ENCODE measurements at places on chromosomes 1 and 21. TPM values are rescaled to one million over a fixed set of nuclear protein-coding genes. Genes with fewer than 3 reads are reported as not detected.

GRCh38 chr1:55825461-55825860 is 610.3 kb upstream of the USP24 start:
- DNase-seq: no peak

DNA sequence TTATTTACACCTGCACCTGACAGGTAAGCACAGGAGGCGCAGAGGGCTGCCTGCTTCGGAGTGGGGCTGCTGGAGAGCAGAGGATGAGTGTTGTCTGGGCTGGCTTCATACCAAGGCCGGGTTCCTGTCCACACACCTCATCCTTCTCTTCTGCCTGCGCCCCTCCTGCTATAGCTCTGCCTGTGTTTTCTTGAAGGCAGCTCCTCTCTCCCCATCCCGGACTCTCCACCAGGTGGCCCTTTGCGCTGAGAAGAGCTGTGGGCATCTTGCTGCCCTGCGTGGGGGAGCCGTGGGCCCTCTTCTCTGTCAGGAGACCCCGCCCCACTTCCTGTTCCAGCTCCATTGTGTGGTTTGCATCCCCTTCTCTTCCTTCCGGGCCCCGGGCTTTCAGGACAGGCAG is 35.0 kb downstream of the ARHGEF10L start:
- DNase-seq: no peak

The MRAP gene
- total RNA-seq: not detected

The RNF220 gene
- total RNA-seq: 58.4 TPM

The MXRA8 gene
- total RNA-seq: 154 TPM

GRCh38 chr1:184163674-184164465 is 112.3 kb downstream of the TSEN15 start:
- no peak for DNase-seq

The GPR37L1 gene
- not detected for total RNA-seq

DNA sequence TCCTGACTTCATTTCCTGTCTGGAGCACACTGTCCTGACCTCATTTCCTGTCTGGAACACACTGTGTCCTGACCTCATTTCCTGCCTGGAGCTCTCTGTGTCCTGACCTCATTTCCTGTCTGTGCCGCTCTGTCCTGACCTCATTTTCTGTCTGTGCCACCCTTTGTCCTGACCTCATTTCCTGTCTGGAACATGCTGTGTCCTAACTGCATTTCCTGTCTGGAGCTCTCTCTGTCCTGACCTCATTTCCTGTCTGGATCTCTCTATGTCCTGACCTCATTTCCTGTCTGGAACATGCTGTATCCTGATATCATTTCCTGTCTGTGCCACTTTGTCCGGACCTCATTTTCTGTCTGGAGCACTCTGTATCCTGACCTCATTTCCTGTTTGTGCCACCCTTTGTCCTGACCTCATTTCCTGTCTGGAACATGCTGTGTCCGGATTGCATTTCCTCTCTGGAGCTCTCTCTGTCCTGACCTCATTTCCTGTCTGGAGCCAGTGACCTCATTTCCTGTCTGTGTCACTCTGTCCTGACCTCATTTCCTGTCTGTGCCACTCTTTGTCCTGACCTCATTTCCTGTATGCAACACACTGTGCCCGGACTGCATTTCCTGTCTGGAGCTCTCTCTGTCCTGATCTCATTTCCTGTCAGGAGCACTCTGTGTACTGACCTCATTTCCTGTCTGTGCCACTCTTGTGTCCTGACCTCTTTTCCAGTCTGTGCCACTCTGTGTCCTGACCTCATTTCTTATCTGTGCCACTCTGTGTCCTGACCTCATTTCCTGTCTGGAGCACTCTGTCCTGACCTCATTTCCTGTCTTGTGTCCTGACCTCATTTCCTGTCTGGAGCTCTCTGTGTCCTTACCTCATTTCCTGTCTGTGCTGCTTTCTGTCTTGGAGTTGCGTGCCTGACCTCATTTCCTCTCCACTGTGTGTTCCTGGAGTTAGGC is 27.6 kb downstream of the SKI start:
- DNase-seq: no peak

- no peak for DNase-seq
These were observed 118.1 kb downstream of the RUNX1 start for GRCh38 chr21:34930971-34931370.

The CDC20 gene
- 14.5 TPM for total RNA-seq

DNA sequence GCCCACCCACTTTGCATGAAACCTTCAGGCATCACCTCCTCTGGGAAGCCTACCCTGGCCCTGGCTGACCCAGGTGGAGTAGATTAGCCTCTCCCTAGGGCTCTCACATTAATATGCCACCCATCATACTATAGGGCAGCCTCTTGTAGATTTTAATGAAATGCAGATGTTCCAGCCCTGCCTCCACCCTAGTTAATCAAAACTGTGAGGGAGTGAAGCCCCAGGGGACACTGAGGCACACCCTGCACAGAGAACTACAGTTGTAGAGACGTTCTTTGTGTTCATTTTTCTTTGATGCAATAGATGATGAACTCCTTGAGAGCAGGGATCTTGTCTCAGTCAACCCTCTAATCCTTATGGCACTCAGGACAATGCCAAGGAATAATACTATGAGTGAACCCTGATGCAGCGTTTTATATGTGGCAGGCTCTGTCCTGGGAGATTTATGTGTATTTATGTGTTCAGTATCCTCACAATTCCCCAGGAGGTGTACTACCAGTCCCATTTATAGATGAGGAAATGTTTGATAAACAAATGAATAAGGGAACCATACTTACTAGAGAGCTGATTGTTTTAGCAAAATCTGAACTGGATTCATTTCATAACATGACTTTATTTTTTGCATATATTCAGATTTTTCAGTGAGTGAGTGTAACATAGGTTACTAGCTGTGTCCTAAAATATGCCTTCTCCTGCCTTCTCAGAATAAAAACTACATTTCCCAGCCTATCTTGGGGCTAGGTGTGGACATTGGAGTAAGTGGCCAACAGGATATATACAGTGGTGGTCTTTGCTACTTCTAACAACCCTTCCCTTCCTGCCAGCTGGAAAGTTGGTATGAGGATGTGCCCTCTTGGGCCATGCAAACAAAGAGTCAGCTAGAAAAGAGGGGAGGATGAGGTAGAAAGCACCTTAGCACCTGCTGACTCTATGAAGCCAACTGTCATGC is 23.5 kb upstream of the PRELP start:
- no peak for DNase-seq

The TSACC gene
- total RNA-seq: not detected

The NRDC gene
- 122 TPM for total RNA-seq

The WASF2 gene
- total RNA-seq: 128 TPM

The TCHH gene
- total RNA-seq: not detected

The KRTAP7-1 gene
- total RNA-seq: not detected

GRCh38 chr1:239802275-239802674 is 289.4 kb upstream of the FMN2 start:
- DNase-seq: no peak

The ZSCAN20 gene
- 4.4 TPM for total RNA-seq

DNA sequence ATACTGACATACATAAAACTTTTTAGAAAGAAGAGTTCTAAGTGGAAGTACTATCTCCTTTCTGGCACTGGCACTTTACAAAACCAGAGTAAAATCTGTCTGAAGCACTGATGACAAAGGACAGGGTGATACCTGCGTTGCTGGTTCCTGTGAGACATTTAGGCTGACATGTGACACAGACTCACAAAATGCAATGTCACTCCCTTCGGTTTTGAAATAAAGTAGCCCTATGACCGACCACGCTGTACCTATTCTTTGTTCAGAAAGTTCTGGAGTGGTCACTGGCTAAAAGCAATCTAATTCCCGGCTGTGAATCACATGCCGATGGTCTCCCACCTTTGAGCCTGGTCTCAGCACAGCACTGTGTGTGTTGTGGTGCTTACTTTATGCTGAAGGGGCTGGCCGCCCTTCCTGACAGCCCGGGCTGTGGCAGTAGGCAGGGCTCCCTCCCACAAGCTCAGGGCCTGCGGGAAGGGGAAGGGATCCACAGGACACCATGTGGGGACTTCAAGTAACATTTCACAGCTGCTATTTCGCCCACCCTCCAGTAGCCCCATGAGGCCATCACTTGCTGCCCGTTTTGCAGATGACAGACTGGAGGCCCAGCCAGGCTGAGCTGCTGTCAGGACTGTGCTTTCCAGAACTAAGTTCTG is 48.0 kb downstream of the MRPL37 start:
- DNase-seq: no peak

The AMY1B gene
- total RNA-seq: not detected

The OR2L5 gene
- not detected for total RNA-seq

- no peak for DNase-seq
These were observed 738 bp upstream of the CDC42BPA start for GRCh38 chr1:227318853-227319607.

The ATF3 gene
- total RNA-seq: 3.5 TPM

GRCh38 chr21:44377922-44378645 is 24.7 kb downstream of the TRPM2 start:
- DNase-seq: no peak

GRCh38 chr1:21620496-21620895 is 48.7 kb downstream of the RAP1GAP start:
- no peak for DNase-seq

The ADARB1 gene
- total RNA-seq: 92.8 TPM

DNA sequence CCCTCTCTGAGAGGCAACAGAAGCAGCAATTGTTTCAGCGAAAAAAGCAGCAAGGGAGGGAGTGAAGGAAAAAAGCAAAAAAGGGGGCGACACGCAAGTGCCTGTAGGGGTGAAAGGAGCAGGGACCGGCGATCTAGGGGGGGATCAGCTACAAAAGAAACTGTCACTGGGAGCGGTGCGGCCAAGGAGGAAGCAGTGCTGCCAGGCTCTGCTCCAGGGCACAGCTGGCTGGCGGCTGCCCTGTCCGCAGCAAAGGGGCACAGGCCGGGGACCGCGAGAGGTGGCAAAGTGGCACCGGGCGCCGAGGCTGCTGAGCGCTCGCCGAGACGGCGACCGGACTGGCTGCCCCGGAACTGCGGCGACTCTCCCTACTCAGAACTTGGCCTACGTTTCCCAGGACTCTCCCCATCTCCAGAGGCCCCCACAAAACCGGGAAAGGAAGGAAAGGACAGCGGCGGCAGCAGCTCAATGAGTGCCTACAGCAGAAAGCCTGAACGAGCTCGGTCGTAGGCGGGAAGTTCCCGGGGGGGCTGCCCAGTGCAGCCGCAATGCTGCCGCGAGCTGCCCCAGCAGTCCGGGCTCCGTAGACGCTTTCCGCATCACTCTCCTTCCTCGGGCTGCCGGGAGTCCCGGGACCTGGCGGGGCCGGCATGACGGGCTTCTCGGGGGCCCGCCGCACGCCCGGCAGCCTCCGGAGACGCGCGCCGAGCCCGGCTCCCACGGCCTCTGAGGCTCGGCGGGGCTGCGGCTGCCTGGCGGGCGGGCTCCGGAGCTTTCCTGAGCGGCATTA is 1.0 kb upstream of the CDKN2C start:
- DNase-seq: no peak

- no peak for DNase-seq
These were observed 10.3 kb downstream of the ZBTB40 start for GRCh38 chr1:22461678-22462527.

- no peak for DNase-seq
These were observed 1.2 kb downstream of the TNFRSF8 start for GRCh38 chr1:12064073-12064969.

DNA sequence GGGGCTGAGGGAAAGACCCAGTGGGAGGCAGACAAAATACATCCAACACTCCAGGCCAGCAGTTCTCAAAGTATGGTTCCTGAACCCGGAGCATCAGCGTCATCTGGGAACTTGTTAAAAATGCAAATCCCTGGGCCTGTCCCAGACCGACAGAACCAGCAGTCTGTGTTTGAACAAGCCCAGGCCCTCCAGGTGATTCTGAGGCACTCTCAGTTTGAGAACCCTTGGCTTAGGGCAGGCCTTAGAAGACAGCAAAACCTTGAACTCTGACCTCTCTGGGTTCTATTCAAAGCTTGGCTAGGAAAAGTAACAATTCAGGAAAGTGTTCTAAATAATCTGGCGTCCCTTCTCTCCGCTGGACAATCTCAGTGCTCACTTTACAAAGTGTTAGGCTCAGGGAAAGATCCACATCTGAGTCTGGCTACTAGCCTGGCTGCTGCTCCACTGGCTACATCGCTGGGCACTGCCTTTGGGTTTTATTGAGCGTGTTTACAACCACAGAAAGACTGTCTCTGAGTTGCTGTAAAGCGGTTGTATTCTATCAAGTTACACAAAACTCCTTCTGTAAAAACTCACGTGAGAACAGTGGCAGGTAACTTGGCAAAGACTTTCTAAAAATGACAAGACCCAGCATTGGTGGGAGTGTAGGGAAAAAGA is 166.1 kb downstream of the HIVEP3 start:
- DNase-seq: no peak

DNA sequence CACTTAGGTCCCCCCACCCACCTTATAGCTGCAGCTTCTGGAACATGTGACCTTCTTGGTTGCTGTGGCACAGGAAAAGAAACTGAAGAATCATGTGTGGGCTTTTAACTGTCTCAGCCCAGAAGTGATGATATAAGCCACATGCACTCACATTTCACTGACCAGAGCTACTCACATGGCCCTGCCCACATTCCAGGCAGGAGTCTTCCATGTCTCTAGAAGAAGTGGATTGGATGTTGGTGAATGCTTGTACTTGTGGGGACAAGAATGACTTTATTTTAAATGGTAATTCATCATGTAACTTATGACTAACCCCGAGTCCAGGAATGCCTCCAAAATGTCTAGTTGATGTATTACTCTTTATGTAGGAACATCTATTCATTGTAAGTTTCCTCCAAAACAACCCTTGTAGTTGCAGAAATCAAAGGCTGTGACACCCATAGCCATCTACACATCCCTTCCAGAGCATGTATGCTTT is 15.8 kb upstream of the CAMK1G start:
- no peak for DNase-seq

- no peak for DNase-seq
These were observed 47.8 kb downstream of the BRWD1 start for GRCh38 chr21:39265603-39266002.

DNA sequence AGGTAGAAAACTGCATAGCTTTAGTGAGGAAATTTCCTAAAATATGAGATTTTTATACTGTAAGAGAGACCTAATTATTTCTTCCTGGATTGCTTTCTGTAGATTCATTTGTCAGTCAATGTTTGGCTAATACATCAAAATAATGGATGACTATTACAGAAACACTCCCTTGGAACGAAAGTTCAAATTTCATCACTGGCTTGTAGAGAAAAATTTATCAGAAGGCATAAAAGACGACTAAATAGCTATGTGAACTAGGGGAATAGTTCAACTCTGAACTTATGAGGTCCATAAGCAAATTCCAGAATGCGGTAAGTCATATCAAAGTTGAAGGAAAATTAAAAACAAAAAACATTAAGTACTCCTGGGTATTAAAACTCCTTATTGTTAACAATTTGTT is 36.0 kb downstream of the WNT2B start:
- no peak for DNase-seq

GRCh38 chr1:178706432-178706831 is 18.6 kb upstream of the RALGPS2 start:
- DNase-seq: no peak

DNA sequence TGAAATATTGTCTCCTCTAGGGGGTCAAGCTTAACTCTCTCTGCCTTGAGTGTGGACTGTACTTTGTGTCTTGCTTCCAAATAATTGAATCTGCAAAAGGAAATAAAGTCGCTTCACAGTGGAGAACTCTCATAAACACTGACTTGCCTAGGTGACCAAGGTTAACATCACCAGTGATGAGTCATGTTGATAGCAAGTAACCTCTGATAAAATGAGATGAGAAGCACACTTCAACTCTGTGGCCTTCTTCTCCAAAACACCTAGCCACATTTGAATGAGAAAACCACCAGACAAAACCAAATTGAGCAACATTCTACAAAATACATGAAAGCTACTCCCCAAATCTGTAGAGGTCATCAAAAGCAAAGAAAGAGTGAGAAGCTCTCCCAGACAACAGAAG is 37.6 kb downstream of the PDE4B start:
- no peak for DNase-seq

GRCh38 chr1:169618367-169618766 is 11.6 kb downstream of the SELP start:
- DNase-seq: no peak

Data from chondrocyte (in vitro differentiated cells).